ENCODE measurements at places on chromosomes 2 and 18.

GRCh38 chr18:69763002-69763401, 184.7 kb downstream of the CD226 start:
- DNase-seq = no peak

DNA sequence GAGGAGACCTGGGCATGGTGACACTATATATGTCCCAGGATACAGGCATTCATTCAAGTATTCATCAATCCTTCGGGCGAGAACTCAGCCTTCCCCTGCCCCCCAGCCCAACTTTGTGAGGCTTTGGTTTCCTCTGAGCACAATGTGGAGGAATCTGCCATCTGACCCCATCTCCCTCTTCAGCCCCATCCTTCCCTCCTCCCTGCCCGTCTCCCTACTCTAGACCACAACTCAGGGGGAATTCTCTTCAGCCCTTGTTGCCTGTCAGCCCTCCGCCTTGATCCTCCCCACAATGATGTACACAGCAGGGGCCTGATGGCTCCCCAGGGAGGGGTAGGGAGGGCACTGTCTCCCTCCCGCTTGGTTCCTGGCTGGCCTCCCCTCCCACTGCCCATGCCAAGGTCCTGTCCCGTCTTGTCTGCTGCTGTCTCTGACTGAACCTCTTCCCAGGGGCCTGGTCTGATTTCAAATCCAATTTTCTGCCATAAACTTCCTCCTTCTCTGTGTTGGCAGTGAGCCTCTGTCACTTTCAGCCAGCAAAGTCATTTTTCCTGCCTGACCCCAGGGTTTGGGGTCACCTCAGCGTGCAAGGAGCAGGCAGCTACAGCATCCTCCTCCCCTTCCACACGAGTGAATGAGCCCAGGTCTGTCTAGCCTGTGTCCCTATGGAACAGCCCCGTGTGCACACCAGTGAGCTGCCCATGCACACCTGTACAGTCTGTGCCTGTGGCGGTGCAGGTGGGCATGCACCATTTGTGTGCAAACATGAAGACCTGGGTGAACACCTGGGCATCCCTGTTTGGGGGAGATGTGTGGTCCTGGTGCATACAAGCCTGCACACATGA, 197.3 kb downstream of the CELF4 start:
- no peak for DNase-seq

DNA sequence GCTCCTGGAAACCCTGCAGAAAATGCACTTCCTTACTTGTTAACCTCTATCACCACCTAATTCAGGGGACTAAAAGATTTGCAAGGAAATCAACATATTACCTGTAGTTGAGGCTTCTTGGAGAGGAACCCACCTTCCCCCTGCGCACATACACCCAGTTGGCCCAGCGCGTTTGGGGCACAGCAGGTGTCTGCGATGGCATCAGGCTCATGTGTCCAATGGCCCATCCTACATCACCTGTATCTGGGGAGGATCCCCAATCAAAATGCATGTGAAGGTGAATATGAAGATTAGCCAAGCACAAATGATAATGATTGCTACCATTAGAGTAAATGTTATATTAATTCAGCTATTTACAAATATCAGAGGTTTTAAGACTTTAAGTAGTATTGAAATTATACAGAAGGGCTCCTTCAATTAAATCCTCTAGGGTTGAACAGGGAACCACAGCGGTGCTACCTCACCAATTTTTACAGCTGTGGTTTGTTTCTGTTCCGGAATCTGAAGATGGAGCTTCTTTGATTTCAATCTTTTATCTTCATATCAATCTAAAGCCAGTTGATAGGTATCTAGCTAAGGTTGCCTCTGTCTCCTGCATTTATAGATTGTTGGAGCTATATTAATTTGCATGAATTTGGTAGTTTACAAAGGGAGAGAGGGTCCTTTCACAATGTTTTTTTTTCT, 486.0 kb downstream of the RNF144A start:
- no peak for DNase-seq

GRCh38 chr2:197052356-197052755, 125.8 kb upstream of the PGAP1 start:
- no peak for DNase-seq

GRCh38 chr2:120389036-120389391, 43.1 kb downstream of the INHBB start:
- no peak for DNase-seq

DNA sequence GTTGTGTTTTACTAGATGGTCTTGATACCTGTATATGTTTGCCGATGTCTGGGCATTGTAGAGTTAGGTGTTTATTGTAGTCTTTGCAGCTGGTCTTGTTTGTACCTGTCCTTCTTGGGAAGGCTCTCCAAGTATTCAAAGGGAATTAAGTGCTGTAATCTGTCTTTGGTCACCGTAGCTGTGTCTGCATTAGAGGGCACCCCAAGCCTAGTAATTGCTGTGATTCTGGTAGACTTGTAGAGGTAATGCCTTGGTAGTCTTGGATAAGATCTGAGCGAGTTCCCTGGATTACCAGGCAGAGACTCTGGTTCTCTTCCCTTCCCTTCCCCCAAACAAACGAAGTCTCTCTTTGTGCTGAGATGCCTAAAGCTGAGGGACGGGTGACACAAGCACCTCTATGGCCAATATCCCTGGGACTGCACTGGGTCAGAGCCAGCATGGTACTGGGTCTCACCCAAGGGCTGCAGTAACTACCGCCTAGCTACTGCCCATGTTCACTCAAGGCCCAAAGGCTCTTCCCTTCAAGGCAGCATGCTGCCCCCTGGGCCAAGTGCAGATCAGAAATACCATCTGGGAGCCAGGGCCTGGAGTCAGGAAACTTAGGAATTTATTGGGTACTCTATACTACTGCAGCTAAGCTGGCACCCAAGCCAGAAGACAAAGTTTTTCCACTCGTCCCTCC, 27.1 kb downstream of the STPG4 start:
- no peak for DNase-seq

DNA sequence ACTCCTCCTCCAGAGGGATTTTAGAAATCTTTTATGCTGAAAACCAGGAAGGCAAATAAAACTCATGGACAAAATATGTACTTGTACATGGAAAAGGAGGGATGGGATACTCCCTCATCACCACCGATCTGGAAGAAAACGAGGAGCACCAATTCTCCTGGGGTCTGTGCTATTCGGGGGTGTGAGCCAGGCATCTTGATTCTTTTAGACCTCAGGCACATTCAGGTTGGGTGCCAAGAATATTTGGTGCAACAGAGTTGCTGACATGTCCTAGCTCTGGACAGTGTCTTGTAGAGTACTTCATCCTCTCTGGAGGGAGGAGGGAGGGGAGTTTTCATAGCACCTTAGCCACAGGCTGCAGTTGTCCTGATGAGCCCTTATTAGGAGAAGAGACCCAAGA, 163.0 kb downstream of the PRKCE start:
- DNase-seq = no peak

DNA sequence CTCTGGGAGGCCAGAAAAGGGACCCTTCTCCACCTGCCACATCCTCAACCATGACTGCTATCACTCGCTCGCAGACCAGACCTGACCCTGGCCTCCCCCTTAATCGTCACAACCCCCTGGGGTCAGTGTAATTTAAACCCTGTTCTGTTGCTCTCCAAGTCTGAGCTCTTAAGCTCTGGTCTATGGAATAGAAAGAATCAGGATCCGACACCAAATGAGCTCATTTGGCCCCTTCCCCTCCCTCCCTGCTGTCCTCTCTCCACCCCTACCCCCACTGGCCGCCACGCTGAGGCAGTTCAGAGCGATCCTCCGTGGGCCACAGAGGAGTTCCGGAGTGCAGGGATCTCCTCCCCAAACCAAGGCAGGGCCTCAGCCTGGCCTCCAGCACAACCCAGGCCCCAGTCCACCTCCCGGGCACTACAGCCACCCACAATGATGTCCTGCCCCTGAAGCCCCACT, 5.3 kb downstream of the DNMT3A start:
- no peak for DNase-seq

GRCh38 chr2:122075381-122075780, 319.9 kb downstream of the TSN start:
- no peak for DNase-seq

DNA sequence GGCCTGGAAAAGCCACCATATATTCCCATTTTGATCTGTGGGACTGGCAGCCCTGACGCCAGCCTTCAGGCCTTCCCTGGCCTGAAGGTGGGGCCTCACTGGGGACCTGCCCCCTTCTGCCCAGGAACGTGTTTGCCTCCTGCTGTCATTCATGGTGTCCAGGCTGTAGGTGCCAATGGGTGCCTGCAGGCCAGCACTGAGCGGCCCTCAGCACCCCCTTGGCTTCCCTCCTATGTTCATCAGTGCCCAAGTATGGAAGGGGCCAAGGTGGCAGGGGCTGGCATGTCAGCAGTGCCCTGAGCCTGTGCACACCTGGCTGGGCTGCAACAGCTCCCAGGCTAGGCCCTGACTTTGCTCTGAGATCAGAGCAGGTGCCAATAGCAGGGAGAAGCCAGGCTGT, 800.3 kb upstream of the RAB6C start:
- DNase-seq = no peak

DNA sequence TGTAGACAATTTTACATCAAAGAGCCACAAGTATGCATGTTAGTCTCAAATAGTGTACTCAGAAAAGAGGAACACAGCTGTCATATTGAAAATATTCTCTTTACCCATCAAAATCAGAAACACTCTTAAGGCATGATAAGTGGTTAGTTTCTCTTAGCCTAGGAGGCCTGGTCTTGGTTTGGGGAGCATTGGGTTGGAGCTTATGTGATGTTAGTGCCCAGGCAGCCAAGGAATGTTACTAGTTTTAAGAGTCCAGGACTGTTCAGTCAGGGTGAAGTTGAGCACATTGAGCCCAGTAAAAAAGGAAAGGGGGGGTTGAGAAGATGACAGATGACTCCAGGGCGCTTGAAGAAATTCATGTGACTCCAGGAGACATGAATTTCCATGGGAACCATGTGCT, 340.6 kb downstream of the HRH4 start:
- no peak for DNase-seq

- no peak for DNase-seq
Measured at GRCh38 chr18:63603772-63604171, 16.6 kb downstream of the SERPINB13 start.

DNA sequence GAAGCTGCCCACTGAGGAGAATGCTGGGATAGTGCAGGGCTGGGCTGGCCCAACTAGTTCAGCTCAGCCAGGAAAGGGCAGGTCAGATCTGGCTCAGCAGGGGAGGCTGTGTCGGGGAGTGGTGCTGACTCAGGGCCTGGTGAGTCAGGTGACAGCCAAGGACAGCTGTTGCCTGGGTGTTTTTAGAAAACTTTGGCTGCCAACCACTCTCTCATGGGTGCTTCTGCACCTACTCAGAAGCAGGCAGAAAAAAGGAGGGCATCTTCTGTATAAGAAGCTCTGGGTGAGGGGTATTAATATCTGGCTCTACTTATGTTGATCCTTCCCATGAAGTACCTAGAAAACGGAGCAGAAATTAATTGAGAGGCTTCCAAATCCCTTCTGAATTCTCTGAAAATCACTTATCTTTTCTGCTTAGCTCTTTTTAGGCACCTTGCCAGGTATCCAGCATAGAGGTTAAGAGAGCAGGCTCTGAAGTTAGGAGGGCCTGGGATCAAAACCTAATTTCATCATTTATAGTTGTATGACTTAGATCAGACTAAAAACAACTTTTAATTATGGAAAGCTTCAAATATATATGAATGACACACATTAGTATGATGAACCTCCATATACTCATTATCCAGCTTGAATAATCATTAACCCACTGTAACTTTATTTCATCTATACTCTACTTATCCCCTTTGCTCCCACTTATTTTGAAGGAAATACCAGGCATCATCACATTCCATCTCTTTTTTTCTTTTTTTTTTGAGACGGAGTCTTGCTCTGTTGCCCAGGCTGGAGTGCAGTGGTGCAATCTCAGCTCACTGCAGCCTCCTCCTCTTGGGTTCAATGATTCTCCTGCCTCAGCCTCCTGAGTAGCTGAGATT, 15.5 kb upstream of the RAB10 start:
- no peak for DNase-seq
